T-helper 1 cell (primary cell): ENCODE measurements at places on chromosomes 5 and 9.

GRCh38 chr9:88927510-88927909 lies 63.8 kb upstream of the S1PR3 start:
- DNase-seq = no peak

GRCh38 chr9:84330246-84330645 lies 10.3 kb downstream of the SLC28A3 start:
- no peak for DNase-seq

GRCh38 chr9:136372561-136373299 lies 739 bp downstream of the CARD9 start:
- DNase-seq = no peak

GRCh38 chr5:100551183-100551582 lies 16.0 kb downstream of the FAM174A start:
- no peak for DNase-seq

DNA sequence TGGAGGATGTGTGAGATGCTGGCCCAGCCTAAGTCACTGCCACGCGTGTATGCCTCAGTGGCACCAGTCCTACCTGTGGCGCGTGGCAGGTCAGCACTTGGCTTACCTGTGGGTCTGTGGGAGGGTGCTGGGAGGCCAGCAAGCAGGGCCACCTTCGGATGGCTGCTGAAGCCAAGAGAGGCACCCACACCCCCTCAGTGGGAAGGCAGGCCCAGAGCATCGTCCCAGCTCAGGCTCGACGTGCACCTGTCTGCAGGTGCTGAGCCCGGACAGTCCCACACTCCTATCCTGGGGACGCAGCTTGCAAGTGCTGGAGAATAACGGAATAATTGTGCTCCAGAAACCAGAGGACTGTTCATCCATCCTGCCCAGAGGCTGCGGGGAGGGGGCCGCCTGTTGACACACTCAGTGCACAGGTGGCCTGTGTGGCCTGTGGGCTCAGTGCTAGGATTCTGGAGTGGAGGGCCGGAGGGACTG lies 24.0 kb downstream of the NKD2 start:
- no peak for DNase-seq

DNA sequence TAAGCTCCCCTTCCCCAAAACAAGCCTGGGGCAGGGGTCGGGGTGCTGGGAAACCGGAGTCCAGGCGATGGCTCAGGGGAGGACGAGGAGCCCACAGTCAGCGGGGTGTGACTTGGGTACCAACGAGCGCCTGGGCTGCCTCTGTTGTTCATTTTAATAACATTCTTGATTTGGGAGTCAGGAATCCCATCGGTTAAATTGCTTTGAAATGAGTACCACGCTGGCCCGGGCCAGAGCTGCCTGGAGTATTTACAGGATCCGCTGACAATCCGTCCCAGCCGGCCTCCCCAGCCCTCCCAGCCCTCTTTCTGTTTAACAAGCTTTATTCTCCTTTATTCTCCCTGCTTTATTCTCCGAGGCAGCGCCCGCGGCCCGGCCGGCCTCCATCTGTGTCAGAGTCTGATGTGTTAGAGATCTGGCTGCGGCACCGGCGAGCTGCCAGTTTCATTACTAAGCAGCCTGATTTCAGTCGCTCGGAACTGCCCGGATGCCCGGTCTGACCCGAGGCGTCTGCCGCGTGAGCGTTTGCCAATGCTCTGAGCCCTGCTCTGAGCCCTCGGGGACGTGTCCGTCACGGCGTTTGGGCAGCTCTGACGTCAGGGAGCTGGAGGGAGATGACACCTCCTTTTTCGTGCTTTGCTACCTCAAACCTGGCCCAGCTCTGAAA lies 16.5 kb upstream of the QRFP start:
- DNase-seq = no peak

DNA sequence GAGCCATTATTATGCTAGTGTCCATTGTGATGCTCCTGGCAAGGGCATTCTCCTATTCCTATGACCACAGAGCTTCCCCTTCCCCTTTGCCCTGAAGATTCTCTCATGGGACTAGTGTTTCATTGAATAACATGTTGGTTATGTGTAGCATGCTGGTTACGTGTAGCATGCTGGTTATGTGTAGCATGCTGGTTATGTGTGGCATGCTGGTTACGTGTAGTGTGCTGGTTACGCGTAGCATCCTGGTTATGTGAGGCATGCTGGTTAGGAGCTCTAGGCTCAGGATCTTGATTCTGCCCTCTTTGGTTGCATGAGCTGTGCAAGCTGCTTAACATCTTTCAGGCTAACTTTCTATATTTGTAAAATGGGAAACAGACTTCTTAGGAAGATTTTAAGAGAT lies 46.5 kb upstream of the GPR151 start:
- DNase-seq = no peak

DNA sequence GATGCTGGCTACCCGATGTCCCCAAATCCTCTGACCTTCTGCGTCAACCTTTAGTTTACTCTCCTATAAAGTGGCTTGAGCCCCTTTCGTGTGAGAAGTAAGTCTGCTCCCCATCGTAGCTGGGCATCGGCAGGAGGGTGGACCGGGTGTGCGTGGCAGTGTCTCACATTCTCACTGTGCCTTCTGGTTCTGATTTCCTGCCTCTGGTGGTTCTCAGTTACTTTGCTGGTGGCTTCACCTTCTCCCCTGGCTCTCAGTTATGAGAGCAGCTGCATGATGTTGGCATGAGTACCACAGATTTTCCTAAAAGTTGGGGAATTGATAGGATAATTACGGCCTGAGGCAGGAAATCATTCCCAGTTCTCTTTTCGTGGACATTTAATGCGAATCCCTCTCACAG lies 47.0 kb upstream of the RPS23 start:
- no peak for DNase-seq

DNA sequence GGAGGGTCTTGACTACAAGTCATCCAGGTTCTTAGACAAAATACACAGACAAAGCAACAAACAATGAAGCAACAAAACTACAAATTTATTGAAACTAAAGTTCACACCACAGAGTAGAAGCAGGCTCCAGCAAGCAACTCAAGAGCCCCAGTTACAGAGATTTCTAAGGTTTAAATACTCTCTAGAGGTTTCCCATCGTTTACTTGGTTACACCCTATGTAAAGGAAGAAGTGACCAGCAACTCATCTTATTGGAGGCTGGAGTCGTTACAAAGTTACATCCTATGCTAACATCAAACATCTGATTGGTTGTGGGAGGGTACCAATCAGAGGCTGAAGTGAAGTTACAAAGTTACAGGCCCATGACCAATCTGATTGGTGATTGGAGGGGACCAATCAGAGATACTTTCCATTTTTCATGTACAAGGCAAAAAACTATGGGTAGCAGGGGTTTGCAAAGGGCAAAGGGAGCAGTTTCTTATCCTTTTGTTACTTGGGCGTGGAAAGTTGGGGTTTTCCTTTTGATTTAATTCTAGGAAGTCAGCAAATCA lies 2292.6 kb upstream of the C9orf72 start:
- DNase-seq = no peak

GRCh38 chr5:132470010-132470392 lies 20.6 kb downstream of the IRF1 start:
- no peak for DNase-seq

GRCh38 chr5:180860887-180861822 lies at the start of gene ZFP62:
Gene ZFP62, minus strand, starts transcription at chr5:180861276. Its CDS starts 57 bp downstream, at chr5:180861219.
- DNase-seq = peak; percentile 93

GRCh38 chr5:120463006-120463680 lies 957 bp upstream of the PRR16 start:
- DNase-seq = no peak

DNA sequence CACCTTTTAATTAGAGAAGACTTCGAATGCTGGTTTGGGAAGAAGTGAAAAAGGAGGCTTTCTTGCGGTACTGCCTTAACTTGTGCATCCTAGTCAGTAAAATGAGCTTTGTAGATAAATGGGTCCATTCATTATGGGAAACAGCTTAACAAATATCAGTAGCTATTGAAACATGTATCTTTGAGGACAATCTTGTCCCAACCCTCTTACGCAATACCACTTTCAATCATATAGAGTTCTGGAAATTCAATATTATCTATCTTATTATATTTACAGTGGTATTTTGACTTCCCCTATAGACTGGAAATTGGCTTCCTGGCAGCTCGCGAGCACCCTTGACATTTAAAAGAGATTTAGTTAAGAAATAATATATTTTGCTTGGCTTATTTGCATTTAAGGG lies 565.8 kb upstream of the NUDT12 start:
- no peak for DNase-seq

GRCh38 chr5:170648541-170648940 lies 135.0 kb upstream of the GABRP start:
- no peak for DNase-seq

DNA sequence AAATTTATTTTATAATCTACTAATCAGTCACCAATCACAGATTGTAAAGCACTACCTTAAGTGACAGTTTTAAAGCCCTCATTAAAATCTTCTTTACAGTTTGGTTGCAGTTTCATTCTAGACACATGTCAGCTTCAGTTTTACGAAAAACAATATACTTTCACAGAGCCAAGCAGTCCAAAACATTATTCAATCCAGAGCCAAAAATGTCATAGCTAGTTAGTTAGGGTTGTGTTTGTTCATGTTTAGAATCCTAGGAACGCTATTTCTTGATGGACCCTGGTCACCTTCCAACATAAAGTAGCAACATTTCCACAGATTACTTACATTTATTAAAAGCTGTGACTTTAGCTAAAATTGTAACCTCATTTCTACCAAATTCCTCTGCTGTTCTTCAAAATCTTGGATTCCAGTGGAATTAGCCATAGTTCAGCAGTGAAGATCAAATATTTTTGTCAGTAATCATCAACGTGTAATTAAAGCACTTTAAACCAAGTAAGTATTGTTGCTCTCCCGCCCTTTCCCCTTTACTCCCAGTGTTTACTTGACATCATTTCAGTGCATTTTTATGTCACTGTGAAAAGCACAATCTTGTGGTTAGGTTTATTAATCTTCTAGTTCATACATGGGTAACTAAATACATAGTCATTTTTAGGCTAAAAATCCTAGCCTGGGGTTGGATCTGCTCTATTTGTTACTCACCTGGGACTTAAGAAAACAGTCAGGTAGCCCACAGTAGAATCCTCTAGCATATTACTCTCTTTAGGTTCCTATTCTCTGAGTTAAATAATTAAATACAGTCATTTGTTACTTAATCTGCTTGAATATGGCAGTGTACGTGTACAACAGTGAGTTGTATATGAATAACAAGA lies 74.3 kb downstream of the NIPBL start:
- no peak for DNase-seq

- no peak for DNase-seq
Observed at GRCh38 chr5:36606036-36606427, 374 bp upstream of the SLC1A3 start.

- no peak for DNase-seq
Observed at GRCh38 chr5:88688984-88689667, 193.9 kb downstream of the MEF2C start.

DNA sequence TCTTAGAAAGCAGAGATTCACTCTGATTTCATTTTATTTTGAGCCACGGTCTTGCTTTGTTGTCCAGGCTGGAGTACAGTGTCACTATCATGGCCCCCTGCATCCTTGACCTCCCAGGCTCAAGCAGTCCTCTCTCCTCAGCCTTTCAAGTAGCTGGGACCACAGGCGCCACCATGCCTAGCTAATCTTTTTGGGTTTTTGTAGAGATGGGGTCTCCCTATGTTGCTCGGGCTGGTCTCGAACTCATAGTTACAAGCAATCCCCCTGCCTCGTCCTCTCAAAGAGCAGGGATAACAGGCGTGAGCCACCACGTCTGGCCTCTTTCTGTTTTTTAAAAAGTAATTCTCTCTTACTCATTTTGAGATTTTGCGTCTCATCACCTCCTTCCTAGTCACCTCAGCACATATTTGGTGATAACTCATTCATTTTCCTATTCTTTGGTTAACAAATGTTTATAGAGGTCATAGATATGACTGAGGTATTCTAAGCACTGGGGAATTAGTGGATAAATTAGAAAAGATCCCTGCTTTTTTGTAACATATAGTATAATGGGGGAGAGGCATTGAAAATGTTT lies 10.8 kb upstream of the DCP2 start:
- DNase-seq = no peak

GRCh38 chr9:32177396-32177795 lies 207.0 kb upstream of the ACO1 start:
- no peak for DNase-seq

DNA sequence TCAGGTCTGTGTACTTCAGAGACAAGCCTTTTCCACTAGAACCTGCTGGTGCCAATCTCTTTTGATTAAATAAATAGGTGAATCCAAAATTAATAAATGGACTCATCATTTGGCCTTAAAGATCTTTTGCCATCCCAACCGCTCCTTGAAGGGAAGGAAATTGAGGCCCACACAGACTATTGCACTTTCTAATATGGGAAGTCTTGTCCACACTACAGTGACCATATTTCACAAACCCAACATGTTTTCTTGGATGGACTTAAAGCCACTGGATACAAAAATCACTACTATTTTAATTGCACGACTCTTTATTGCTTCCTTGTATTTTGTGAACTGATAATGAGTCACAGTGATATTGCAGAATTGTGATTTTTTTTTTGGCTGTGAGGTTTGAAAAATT lies 135.0 kb downstream of the DIRAS2 start:
- DNase-seq = no peak

- no peak for DNase-seq
Observed at GRCh38 chr5:71939452-71940230, 167.6 kb upstream of the MAP1B start.

GRCh38 chr5:142994218-142994617 lies 224.0 kb downstream of the ARHGAP26 start:
- DNase-seq = no peak

DNA sequence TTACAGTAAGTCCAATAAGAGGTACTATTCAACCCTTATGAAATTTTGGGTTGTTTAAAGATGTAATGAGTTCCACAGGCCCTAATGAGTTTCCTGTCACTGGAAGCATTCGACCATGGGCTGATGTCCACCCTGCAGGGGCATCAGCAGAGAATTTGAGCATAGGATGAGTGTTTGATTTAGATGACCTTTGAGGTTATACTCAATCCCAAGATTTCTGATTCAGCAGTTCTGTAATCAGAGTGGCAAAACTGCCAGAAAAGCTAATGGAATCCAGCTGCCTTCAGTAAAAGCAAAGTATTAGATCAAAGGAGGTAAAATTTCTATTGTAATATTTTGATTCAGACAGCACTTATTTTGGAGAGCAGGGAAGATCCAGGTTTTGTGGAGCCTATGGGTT lies 68.3 kb downstream of the COX7C start:
- DNase-seq = no peak
